Activated CD8-positive, alpha-beta memory T cell treated with anti-CD3 and anti-CD28 coated beads for 1 hour (primary cell): ENCODE measurements at places on chromosomes 2 and 18.

DNA sequence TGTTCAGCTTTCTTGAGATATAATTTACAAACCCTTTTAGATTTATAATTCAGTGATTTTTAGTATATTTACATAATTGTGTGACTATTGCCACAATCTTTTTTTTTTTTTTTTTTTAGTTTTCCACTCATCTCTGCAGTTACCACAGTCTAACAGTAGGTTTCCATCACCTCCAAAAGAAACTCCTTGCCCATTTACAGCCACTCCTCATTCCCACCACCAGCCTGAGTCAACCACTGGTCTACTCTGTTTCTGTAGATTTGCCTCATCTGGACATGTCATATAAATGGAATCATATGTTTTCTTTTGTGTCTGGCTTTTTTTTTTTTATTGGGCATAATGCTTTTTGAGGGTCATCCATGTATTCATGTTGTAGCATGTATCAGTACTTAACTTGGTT lies 16.1 kb downstream of the MTX2 start:
- no peak for DNase-seq

GRCh38 chr2:173544641-173545363 lies 190.1 kb downstream of the CDCA7 start:
- DNase-seq: no peak

- DNase-seq: no peak
Measured at GRCh38 chr2:232280341-232280740, 98.2 kb upstream of the ALPP start.

GRCh38 chr18:36942264-36942663 lies 113.3 kb downstream of the KIAA1328 start:
- DNase-seq: no peak

- no peak for DNase-seq
Measured at GRCh38 chr2:105139556-105140239, 101.8 kb downstream of the MRPS9 start.

DNA sequence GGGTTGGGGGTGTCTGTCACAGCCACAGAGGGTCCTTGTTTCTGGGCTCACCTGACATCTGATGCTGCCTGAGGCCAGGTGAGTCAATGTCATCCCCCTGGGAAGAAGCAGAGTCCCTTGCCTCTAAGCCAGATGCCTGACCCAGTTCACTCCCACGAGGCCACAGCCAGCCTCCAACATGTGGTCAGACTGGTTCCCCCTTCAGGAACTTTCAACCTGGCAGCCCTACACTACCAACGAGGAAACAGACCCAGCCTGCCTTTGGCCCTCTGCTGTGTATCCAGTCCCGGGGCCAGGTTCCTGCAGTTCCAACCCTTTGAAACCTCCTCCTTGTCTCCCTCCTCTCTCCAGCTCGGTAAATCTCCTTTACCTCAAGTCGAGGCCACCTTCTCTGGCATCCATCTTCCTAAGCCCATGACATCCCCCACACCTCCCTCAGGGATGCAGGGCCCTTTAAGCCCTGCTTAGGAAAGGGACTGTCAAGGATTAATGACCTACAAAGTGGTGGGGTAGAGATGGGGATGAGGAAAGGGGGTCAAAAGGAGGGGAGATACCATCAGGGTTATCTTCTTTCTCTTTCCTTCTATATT lies 49.2 kb upstream of the SMAD2 start:
- DNase-seq: no peak

DNA sequence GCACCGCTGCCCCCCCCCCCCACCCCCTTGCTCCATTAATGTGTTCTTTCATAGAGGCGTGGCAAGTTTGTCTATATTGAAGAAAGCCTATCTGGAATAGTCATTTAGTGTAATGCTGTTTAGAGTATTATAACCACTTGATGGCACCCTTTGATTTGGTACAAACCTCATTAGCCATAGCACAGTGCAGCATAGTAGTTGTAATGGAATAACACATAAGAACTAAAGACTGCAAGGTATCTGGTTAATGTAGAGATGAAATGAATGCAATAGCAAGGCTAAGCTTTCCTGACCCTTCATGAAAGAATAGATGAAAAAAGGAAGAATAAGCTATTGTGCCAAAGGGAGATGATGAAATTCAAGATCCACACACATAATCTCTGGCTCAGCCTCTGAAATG lies 81.9 kb downstream of the EHBP1 start:
- DNase-seq: no peak

DNA sequence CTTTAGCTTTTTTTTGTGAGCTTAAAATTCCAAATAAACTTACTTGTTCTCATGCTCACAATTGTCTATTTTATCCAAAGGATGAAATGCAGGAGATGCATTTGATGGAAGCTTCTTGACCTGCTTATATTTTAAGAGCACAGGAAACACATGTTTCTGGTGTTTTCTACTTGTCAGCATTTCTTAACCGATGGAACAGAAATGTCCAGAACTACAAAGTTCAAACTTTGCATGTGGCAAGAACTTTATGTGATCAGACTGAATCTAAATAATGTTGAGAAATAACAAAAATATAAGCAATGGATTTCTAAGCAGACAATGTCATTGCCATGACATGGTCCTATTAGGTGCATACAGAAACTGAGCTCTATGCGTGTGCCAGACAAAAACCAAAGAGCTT lies 9.9 kb upstream of the CTLA4 start:
- no peak for DNase-seq

GRCh38 chr2:136407117-136407951 lies 289.4 kb upstream of the CXCR4 start:
- DNase-seq: no peak

DNA sequence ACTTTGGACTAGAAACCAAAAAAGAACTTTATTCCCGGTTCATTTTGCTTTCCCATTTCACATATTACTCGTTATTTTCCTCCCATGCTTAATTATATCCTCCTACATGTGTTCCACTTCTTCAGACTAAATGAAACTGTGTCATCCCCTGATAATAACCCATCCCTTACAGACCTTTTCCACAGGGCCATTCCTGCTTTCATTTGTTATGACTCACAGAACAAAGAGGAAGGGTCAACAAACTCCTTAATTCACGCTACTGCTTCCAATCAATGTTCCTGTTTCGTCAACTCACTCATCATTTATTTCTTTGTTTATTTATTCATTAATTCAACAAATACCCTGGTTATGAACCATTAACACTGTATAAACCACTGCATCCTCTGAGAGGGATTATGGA lies 104.5 kb downstream of the ZEB2 start:
- DNase-seq: no peak

DNA sequence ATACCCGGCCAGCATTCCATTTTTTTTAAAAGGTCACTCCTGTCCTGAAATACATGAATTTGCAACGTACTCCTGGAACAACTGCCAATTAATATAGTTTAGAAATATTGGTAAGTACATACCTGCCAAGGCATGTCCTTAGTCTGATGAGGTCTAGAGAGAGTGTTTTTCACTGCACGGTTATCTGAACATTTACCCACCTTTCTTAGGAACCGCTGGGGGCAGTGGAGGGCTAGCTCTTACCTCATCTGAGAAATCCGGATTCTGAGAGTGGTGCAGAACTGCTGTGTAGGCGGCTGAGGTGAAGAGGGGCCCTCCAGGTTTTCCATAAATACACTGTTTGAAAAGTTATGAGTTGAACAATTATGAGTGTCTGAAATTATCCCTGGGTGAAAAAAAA lies 133.1 kb upstream of the CCDC195 start:
- DNase-seq: no peak

GRCh38 chr2:168105127-168105683 lies 142.2 kb downstream of the STK39 start:
- DNase-seq: no peak

DNA sequence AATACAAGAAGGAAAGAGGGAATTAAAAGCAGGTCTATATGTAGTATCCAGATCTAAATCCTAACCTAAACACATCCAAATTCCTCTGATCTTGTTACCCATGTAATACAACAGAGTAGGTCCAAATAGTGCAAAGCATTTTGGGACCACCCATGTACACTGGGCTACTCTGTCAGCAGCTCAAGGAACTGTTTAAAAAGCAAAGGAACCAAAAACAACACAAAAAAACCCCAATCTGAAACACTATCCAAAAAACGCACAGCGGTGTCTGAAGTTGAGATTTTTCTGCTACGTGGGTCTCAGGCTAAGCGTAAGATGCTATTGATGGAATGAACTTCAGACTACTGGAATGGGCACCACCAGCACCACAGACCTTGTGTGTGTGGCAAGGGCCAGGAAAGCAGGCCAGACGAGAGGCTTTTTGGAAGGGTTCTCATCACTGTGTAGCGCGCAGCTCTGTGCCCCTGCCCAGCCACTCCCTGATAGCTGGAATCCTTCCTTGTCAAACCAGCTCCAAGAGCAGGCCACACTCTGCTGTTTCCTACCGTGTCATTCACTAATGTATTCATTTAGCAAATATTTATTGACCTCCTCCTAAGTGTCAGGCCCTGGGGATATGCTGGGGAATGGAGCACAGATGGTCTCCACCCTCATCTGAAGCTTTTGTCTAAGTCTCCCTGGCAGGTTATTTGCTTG lies 101.4 kb downstream of the COLEC12 start:
- DNase-seq: no peak

DNA sequence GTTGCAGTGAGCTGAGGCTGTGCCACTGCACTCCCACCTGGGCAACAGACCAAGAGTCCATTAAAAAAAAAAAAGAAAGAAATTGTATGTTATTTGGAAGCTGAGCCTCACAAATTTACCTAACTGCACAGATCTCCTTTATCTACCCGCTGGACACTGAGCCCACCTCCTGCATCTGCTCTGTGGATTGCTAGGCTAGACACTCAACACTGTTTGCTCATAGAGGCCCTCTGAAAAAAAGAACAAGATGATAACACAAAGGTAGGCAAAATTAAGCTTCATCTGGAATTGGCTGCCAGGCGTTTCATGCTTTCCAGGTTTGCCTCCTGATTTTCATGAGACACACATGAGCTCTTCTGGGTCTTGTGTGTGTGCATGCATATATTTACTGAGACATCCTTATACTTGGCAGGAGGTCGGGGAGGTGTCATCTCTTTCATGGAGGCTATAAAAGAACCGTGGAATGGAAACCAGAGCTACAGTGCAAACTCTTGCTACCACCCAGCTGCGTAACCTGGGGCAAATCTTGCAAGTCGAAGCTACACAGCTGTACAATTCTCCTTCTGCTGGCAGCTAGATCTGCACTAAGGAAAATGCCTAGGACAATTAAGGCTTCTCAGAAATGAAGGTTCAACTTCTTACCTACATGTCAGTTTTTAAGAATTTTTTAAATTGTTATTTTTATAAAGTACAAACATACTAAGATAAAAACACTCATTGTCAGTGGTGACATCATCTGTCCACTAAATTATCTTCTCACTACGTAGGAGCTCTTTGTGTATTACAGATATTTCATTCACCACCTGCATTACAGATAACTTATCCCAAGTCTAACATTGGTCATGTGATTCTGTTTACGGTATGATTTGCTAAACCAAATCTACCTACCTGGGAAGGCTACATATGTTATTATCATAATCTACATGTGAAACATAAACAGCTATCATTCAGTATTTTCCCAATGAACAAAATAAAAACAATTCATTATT lies 63.1 kb downstream of the CABYR start:
- DNase-seq: no peak

DNA sequence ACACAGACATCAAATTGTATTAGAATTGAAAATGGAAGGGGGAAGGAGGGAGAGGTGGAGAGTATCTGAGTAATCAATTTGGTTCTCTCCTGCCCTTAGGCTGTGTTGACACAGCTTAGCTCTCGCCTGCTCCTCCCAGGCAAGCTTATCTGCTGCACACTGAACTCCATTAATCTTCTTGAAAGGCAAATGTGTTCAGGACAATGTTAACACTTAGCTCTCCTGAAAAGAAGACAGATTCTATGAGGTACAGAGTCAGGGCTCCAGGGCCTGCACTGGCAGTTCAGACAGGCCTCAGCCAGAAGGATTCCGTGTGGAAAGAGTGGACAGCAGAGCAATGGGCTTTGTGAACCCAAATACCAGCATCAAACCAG lies 430.0 kb upstream of the TNP1 start:
- no peak for DNase-seq

- no peak for DNase-seq
Measured at GRCh38 chr18:78939105-78939504, 40.5 kb upstream of the SALL3 start.

GRCh38 chr2:231294571-231295362 lies 96.3 kb downstream of the ARMC9 start:
- DNase-seq: no peak

DNA sequence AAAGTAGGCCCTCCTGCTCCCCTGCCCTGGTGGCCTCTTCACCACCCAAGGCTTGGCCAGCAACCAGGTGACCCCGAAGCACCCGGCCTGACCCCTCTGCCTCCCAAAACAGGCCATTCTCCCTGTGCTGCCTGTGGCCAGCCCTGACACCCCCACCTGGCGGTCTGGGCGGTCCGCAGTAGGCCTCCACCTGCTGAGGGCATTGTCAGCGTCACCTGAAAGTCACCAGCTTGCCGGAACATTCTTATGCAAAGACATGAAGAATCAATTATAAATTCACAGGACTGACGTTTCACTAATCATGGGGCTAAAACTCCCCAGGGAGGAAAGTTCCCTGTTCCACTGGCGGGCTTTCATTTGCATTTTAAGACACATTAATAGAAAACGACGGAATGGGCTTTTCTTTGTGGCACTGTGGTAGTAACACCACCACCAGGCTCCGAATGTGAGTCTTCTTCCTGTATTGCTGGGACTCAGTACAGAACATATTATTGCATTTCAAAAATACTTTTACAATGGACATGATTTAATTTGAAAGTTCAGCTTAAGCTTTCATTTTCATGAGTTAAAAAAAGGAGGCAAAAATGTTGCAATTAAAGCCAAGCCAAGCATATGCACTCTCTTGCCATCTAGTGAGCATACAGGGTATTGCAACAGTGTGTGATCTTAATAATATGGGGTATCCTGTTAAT lies 57.4 kb downstream of the ADI1 start:
- DNase-seq: no peak

GRCh38 chr2:175948191-175948590 lies 53.9 kb downstream of the LNPK start:
- DNase-seq: no peak

DNA sequence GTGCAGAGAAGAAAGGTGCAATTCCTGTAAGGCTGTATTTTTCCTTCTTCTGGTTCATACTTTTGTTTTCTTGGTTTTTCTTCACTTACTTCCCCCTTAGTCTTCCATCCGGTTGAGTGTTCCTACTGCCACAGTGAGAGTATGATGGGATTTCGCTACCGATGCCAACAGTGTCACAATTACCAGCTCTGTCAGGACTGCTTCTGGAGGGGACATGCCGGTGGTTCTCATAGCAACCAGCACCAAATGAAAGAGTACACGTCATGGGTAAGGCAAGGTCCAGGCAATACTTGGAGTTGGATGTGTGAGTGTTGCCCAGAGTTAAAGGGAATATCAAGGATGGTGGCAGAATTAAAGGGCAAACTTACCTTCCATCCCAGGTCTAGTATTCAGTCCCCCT lies 108.0 kb downstream of the DTNA start:
- DNase-seq: no peak

- no peak for DNase-seq
Measured at GRCh38 chr2:169782513-169782912, 16.2 kb upstream of the SSB start.

GRCh38 chr18:70288851-70289328 lies at the start of gene SOCS6:
Gene SOCS6 (plus strand): TSS chr18:70289045. CDS start chr18:70324669, 35,624 bp downstream.
- no peak for DNase-seq

- no peak for DNase-seq
Measured at GRCh38 chr2:28095622-28096021, 205.1 kb downstream of the BABAM2 start.

- DNase-seq: no peak
Measured at GRCh38 chr2:42084231-42084671, 36.4 kb downstream of the PKDCC start.
